ENCODE measurements at places on chromosomes 16 and 17.

DNA sequence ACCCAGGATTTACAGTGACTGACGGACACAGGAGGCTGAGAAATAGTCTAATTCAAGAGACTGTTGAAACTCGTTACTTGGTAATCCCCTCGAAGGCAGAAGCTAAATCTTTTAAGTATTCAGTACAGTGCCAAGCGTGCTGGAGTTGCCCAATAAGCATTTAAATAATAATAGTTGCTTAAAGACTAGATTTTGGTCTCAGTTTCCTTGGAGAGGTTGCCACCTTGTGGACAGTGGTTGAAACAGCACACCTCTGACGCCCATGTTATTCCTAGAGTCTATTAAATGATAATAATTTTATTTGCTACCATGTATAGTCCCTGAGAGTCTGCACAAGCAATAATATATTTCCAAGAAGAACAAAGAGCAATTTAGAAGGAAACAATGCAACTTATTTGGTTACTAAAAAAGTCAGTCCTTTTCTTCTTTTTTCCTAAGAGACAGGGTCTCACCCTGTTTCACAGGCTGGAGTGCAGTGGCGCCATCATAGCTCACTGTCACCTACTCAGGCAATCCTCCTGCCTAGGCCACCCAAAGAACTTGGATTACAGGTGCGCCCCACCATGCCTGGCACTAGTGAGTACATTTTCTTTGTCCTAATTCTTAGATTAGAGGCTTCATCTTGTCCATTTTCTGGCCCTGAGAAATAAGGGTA lies 138.0 kb upstream of the NUDT7 start:
- H3K27ac ChIP-seq, result no peak overlapping the region
- H3K36me3 ChIP-seq, result no peaks in the 10 kb centered on the region
- H3K27me3 ChIP-seq, result no peaks in the 10 kb centered on the region
- DNase-seq, result peak; percentile 59

DNA sequence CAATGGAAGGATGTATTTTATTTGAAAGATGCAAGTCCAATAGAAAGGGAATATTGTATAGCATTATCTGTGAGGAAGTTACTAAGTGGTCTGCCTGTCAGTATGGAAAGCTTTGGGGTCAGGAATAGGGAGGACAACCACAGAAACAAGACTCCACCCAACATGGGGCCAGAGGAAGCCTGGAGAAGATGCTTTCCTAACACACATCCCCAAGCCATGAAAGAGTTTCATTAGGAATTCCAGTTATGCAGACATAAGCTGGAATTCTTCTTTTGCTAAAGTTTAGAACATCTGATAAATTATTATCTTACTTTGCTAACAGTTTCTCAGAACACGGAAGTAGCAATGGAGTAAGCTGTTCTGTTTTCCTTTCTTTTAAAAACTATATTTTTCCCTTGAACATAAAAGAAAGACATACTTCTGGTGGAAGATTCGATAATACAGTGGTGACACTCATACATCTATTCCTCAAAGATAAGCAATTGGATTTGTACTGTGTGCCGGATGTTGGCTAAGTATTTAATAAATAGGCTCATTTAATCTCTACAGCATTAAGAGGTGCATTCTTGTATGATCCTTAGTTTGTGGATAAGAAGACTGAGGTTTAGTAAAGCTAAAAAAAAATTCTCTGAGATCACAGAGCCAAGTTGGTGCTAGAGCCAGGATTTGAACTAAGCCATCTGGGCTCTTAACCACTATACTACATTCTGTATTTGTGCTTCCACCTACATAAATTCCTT lies 51.0 kb upstream of the GAS7 start:
- H3K4me1 ChIP-seq, result no peaks in the 10 kb centered on the region
- H3K4me3 ChIP-seq, result no peak overlapping the region
- DNase-seq, result no peak
- no peaks in the 10 kb centered on the region for H3K36me3 ChIP-seq
- H3K27ac ChIP-seq, result no peak overlapping the region

GRCh38 chr17:77476931-77477805 lies 336.4 kb downstream of the SEC14L1 start:
- H3K27me3 ChIP-seq, result no peaks in the 10 kb centered on the region
- peak overlapping the region; percentile 27 for H3K27ac ChIP-seq
- no peak overlapping the region for H3K4me3 ChIP-seq
- peaks cover 53% of the 10 kb centered on the region for H3K4me1 ChIP-seq

- no peak overlapping the region for H3K4me3 ChIP-seq
- H3K4me1 ChIP-seq, result no peaks in the 10 kb centered on the region
- peaks cover 72% of the 10 kb centered on the region for H3K36me3 ChIP-seq
- no peak overlapping the region for H3K27ac ChIP-seq
These were observed 33.2 kb downstream of the CYB5D2 start for GRCh38 chr17:4175921-4176807.

GRCh38 chr16:53489755-53490154 lies 13.3 kb downstream of the AKTIP start:
- DNase-seq, result no peak
- no peak overlapping the region for H3K4me3 ChIP-seq
- no peaks in the 10 kb centered on the region for H3K27me3 ChIP-seq
- H3K4me1 ChIP-seq, result no peaks in the 10 kb centered on the region
- no peak overlapping the region for H3K27ac ChIP-seq

DNA sequence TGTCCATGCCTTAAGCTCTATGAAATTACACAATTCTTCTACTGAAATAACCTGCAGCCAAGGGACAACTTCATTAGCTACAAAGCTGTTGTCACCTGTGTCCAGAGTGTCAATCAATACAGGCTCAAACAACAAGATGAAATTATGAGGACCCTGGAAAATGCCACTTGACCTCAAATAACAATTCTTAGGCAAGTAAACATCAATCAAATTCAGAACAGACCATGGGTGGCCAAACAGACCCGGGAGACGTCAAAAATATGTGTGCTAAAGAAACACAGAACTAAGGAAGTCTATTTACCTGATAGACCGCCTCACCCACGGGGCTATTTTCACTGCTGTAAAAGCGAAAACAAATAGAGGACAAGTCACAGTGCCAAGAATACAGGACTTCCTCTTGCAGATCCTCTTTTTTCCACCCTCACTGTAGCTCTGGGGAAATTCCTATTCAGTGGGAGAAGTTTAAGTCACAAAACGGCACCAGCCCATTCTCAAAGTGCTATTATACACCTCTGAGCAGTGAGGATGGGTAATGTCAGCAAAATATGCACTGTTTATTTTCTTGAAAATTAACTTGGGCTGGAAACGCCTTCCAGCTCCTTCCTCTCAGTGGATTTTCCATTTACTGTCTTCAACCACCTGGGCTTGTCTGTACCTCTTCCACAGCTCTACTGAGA lies 2.7 kb downstream of the LITAF start:
- H3K27ac ChIP-seq, result no peak overlapping the region
- peaks cover 4% of the 10 kb centered on the region for H3K27me3 ChIP-seq
- no peaks in the 10 kb centered on the region for H3K36me3 ChIP-seq
- no peak for DNase-seq

DNA sequence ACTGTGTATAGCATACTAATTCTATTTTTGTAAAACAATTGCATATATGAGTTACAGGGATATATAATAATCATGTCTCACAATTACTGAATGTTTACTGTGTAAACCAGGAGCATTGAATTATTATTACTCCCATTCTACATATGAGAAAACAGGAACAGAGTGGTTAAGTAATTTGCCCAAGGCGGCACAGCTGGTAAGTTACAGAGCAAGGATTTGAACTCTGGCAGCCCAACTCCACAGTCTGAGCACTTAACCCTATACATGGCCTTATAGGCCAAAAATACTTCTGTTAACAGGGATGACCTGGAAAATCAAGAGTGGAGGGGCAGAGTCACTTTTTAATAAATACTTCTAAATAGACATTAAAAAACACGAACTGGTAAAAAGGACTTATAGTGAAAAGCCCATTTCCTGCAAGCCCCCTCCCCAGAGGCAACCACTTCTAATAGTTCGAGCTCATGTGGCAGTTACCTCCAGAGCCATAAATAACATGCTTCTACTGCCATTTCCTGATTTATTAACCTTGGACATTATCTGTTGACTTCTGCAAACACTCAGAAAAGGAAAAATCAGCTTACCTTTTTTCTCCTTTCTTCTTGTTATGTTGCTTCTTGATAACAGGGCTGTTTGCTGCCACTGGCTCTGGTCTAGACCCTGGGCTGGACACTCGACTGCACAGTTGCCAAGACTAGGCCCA lies 22.1 kb upstream of the ADGRG1 start:
- H3K36me3 ChIP-seq, result no peaks in the 10 kb centered on the region
- DNase-seq, result no peak
- no peak overlapping the region for H3K27ac ChIP-seq

DNA sequence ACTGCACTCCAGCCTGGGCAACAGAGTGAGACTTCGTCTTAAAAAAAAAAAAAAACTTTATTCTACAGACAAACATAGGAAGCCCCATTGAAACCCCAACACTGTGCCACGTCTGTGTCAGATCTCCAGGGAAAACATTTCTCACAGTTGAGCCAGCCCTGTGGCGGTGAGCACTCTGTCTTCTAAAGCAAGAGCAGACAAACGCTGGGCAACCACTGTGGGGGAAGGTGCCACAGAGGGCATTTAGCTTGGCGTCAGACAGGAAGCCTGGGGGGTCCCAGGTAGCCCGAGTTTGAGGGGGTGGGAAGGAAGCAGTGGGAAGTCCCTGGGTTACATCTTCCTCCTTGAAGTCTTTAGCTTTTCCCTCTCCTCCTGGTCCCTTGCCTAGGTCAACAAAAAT lies 16.0 kb downstream of the C17orf100 start:
- H3K27ac ChIP-seq, result no peak overlapping the region
- no peaks in the 10 kb centered on the region for H3K4me1 ChIP-seq
- no peak for DNase-seq
- H3K36me3 ChIP-seq, result no peaks in the 10 kb centered on the region

GRCh38 chr17:78176548-78177025 lies 8.2 kb downstream of the SYNGR2 start:
- no peak overlapping the region for H3K27ac ChIP-seq
- no peak overlapping the region for H3K4me3 ChIP-seq
- H3K4me1 ChIP-seq, result peaks cover 3% of the 10 kb centered on the region
- no peaks in the 10 kb centered on the region for H3K27me3 ChIP-seq
- no peak for DNase-seq

DNA sequence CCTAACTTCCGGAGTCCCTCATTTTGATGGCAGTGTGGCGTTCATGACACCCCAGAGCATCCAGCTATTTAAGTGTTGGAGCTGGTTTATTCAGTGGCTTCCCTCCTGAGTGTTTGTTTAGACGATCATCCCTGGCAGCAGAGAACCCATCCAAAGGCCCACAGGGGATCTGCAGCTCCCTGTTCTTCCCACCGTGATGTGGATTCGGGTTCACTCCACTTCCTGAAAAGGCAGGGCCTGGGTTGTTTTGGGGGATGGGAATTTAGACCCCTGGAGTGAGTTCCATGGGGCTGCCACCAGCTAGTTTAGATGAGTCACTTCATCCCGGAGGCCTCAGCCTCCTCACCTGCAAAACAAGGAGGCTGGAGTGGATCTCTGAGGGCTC lies 2.3 kb downstream of the KSR1 start:
- H3K27ac ChIP-seq, result no peak overlapping the region
- H3K4me1 ChIP-seq, result peaks cover 11% of the 10 kb centered on the region
- peak; percentile 26 for DNase-seq
- H3K36me3 ChIP-seq, result no peaks in the 10 kb centered on the region
- peak overlapping the region; percentile 78 for H3K4me3 ChIP-seq

Data from neuronal stem cell (in vitro differentiated cells).